Naive thymus-derived CD4-positive, alpha-beta T cell (primary cell): ENCODE measurements at places on chromosomes 12 and 14.

GRCh38 chr14:90288651-90289355 is 32.5 kb downstream of the PSMC1 start:
- no peak for DNase-seq

DNA sequence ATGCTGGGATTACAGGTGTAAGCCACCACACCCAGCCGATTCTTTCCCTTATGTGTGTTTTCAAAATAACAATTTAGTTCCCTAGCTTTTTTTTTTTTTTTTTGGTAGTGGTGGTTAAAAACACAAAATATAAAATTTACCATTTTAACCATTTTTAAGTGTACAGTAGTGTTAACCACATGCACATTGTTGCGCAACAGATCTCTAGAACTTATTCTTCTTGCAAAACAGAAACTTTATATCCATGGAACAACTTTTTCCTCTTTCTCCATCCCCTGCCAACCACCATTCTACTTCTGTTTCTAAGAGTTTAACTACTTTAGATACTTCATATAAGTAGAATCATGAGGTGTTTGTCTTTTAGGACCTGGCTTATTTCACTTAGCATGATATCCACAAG is 1.1 kb upstream of the NDUFA12 start:
- no peak for DNase-seq

DNA sequence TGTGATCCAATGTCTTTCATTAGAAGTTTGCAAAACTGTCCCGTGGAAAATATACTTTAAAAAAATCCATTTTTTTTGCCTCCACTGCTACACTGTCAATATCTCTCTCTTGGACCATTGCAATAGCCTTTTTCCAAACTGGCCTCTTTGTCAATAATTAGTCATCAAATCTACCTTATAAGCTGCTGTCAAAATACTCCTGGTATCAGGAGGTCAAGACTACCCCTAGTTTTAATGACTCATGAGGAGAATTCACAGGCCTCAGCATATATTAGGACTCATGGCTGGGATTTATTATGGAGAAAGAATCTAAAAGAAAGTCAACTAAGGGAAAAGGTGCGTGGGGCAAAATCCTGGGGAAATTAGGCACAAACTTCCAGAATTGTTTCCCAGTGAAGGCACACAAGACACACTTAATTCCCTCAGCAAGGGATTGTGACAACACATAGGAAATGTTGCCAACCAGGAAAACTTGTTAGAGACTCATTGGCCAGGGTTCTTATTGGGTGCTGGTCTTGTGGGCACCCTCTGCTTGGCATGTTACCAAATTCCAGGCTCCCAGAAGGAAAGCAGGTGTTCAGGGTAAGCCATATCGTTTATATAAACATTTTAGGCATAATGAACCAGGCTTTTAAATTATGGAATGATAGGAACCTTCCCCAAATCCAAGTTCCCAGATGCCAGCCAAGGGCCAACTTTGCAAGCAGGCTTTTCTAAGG is 56.1 kb downstream of the TMEM117 start:
- DNase-seq, result no peak

GRCh38 chr12:85531341-85531740 is 251.3 kb downstream of the ALX1 start:
- DNase-seq, result no peak

GRCh38 chr14:101470266-101470665 is 91.0 kb upstream of the DIO3 start:
- no peak for DNase-seq

DNA sequence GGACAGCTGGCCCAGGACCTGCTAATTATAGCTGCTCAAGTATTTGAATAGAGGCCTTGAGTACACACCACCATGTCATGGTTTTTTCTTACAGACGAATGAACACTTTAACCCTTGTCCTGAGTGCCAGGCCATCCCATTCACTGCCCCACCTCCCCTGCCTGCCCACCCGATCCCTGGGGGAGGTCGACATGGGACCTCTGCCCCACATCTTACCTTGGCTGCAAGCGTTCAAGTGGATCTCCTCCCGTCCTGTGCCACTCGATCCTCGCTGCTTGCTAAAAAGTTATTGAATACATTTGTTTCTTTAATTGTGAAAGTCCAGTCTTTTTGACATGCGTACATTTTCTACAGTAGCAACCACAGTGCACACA is 10.3 kb downstream of the RTL1 start:
- no peak for DNase-seq

- DNase-seq, result no peak
These were observed 15.6 kb downstream of the DTX1 start for GRCh38 chr12:113072136-113072535.
